ENCODE measurements at places on chromosomes 1 and 21.

GRCh38 chr1:207518608-207519236 lies 22.8 kb downstream of the CR1 start:
- DNase-seq, result no peak

GRCh38 chr1:180555411-180555810 lies 3.4 kb upstream of the OVAAL start:
- DNase-seq, result no peak

GRCh38 chr1:152162792-152163463 lies 3.9 kb upstream of the RPTN start:
- no peak for DNase-seq

DNA sequence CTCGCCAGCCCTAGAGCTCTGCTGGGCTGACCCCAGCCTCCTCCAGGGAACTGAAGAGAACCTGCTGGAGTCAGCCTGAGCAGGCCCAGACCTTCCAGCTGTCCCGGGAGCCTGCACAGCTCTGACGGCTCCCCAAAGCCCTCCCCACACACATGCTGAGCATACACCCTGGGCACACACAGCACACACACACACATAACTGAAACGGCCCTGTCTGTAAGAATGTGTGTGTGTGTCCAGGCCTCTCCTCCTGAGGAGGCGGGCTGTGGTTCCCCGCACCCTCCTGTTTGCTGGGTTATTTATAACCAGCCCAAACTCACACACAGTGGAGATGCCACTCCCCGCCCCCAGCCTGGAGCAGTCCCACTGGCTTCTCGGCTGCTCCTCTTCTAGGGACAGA lies 20.2 kb downstream of the SDC3 start:
- no peak for DNase-seq

DNA sequence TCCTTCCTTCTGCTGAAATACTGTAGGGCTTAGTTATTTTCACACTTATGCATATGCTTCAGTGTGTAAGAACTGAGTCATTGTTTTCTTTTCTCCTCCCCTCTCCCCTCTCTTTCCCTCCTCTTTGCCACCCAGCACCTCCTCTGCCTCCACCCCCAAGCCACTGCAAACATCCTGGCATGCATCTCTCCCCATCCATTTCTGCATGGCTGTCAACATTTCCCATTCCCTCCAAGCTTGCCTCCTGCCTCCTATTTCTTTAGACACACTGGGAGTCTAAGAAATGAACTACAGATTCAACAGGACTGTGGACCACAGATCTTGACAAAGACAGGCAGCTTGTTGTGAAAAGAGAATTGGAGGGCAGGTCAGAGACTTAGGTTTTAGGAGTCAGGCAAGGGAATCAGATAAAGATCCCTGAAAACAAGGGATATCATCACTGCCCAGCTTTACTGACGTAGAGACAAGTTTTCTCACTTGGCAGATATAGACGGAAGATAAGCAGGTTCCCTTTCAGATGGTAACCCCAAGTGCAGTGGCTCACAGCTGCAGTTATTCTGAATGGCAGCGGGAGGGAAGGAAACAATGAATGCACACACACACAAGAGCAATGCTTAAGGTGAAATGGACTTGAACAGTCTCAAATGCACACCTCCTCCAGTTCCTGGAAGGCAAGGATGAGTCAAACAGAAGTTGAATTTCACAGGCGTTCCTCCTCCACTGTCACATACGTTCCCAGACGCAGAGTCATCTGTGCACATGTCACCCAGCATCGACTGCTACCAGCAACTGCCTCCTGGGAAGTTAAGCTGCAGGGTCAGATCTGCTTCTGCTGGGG lies 56.1 kb downstream of the HIVEP3 start:
- peak; percentile 8 for DNase-seq

- DNase-seq, result no peak
Measured at GRCh38 chr21:29737186-29737585, 202.6 kb downstream of the GRIK1 start.

DNA sequence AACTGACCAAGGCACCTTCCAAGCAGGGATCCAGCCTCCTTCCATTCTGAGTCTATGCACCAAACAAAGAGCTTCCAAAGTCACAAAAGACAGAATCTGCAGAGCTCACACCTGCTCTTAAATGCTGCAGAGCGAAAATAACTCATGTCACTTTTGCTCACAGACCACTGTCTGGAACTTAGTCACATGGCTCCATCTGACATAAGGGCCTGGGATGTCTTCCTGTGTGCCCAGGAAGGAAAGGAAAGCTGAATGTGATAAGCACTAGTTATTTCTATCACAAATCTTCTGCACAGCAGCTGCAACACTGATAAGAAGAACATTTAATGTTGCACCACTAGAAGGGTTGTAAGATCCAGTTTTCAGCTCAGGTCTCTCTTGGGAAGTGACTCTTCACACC lies 39.5 kb upstream of the SGIP1 start:
- no peak for DNase-seq

- no peak for DNase-seq
Measured at GRCh38 chr1:106756752-106757151, 299.7 kb upstream of the PRMT6 start.

GRCh38 chr1:58862728-58863385 lies 79.0 kb upstream of the JUN start:
- DNase-seq, result no peak

All from CD4-positive, alpha-beta T cell treated with Interleukin-4 for 4 hours (primary cell).